ENCODE measurements at places on chromosomes 2 and 18. TPM values are rescaled to one million over a fixed set of nuclear protein-coding genes. Genes with fewer than 3 reads are reported as not detected.

Gene STRN
- 22.2 TPM for total RNA-seq

- DNase-seq, result no peak
These were observed 31.4 kb upstream of the CCDC102B start for GRCh38 chr18:68766433-68766832.

- DNase-seq, result peak; percentile 11
These were observed 894.5 kb upstream of the POU3F3 start for GRCh38 chr2:103959174-103960128.

DNA sequence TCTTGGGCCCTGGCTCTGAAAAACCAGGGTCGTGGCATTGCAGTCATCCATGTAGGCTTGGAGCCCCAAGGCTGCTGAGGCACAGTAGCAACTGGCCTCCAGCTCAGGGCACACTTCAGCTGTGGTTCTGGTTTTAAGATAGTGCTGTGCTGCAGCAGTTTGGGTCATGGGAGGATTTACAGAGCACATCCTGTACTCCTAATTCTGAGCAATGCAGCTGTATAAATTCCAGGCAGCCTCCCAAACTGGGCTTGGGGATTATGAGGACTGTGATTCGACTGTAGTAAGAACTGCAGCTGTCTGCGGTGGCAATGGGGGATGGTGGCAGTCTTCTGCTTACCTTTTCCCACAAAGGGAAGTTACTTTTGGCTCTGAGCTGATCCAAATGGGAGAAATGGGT lies 536.3 kb upstream of the GCFC2 start:
- DNase-seq, result no peak
